Stimulated activated CD8-positive, alpha-beta memory T cell treated with anti-CD3 and anti-CD28 coated beads, Interleukin-4, amount 100 ng/mL, for 24 hours (primary cell): ENCODE measurements at places on chromosomes 2 and 18.

- DNase-seq: no peak
Measured at GRCh38 chr2:14340703-14341102, 291.8 kb upstream of the LRATD1 start.

DNA sequence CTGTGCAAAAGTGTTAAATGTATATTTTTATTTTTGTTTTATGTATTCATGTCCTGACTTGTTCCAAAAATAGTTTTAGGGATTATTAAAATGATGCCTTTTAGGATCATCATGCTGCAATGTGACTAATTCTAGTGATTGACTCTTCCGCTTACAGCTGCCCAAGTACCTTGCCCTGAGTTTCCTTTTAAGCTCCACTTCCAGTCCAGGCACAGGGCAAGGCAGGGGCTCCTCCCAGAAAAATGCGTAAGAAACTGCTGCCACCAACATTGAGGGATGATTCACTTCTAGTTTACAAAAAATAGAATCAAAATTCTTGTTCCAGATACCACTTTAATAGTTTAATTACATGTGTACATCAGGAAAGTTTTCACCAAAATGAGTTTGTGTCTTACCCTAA is 116.4 kb downstream of the IRS1 start:
- no peak for DNase-seq

- no peak for DNase-seq
Measured at GRCh38 chr2:64972426-64972825, 16.8 kb upstream of the SLC1A4 start.

- DNase-seq: no peak
Measured at GRCh38 chr2:120697471-120697870, 38.2 kb upstream of the GLI2 start.

GRCh38 chr2:80592106-80592505 is 287.6 kb upstream of the LRRTM1 start:
- no peak for DNase-seq
